Stimulated activated CD4-positive, alpha-beta T cell treated with anti-CD3 and anti-CD28 coated beads, Interleukin-2, amount 100 ng/mL, for 24 hours (primary cell): ENCODE measurements at places on chromosomes 16 and 17.

DNA sequence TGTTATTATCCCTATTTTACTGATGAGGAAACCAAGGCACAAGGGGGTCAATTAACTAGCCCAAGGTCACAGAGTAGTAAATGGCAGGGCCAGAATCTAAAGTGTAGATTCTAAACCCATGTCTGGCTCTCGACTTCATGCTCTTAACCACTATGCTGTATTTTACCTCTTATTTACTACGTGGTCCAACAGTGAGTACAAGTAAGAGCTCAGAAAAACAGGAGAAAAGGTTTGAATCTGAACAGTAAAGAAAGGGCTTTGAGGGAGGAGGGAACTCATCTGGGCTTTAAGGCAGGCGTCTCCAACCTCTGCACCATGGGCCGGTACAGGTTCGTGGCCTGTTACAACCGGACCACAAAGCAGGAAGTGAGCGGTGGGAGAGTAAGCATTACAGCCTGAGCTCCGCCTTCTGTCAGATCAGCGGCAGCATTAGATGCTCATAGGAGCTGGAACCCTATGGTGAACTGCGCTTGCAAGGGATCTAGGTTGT, 62.9 kb downstream of the SMURF2 start:
- DNase-seq, result peak; percentile 43

DNA sequence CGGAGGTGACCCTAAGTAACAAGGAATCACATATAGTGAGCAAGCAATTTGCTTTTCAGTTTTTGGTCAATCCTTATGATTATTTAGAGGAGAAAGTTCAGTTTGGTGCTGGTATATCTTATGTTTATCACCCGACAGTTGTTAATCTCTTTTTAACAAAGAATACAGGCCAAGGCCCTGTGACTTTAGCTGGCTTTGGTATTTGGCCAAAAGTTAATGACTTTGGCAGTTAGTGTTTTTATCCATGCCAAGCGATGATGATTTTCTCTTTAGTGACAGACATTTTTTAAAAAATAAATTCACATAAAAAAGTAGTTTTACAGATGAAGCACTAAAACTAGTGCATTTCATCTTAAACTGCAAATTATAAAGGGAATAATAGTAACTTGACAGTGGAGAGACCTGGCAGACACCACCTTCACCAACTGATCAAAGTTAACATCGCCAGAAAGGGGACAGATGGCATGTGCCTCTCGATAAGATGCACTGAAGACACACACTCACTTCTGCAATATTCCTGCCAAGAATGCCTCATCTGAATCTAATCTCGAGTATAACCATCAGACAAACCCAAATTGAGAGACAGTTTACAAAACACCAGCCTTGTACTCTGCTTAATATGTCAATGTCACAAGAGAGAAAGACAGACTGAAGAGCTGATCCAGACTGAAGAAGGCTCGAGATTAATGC, 6.9 kb downstream of the DEXI start:
- DNase-seq, result no peak

DNA sequence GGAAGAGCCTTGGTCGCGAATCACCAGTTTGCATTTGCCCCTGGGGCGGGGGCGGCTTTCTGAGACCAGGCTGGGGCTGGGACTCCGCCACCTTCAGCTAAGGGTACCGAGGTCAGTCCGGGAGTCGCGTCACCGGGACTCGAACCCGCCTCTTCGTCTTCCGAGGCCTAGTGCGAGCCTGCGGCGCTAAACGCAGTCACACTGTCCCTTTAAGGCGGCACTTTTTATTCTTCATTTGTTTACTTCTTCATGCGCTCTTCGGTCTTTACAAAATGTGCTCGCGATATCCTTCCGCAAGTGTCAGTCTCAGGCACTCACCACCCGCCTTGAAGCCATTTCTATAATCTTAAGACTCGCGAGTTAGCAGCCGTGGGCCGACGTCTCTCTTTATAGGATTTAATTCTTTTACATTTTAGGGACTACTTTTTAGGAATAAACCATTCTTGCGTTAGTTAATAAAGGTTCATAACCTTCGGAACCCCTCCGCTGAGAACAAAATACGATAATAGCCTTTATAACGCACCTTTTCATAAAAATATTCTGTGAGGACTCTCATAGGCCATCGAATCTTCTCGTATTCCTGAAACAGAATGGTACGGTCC, 593 bp upstream of the HEXIM1 start:
- peak; percentile 83 for DNase-seq

DNA sequence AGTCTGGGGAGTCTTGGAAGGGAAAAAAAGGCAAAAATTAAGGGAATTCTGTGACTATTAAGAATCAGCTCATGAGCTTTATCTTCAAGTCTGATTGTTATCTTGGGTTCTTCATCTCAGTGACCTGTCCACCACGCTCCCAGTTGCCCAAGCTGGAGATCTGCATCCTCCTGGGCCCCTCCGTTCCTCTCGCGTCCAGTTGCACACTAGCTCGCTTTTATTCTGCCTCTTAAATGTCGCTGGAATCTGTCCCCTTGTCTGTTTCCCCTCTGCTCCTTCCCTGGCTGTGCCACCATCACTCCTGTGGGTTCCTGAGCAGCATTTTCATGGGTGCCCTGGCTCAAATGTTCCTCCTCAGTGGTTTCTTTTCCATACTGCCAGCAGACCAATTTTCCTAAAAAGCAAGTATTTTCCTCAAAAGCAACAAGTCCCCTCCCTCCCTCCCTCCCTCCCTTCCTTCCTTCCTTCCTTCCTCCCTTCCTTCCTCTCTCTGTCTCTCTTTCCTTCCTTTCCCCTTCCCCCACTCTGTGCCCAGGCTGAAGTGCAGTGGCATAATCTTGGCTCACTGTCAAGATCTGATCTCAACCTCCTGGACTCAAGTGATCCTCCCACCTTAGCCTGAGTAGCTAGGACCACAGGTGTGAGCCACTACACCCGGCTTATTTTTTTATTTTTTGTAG, 1.4 kb downstream of the ENDOV start:
- DNase-seq, result no peak

DNA sequence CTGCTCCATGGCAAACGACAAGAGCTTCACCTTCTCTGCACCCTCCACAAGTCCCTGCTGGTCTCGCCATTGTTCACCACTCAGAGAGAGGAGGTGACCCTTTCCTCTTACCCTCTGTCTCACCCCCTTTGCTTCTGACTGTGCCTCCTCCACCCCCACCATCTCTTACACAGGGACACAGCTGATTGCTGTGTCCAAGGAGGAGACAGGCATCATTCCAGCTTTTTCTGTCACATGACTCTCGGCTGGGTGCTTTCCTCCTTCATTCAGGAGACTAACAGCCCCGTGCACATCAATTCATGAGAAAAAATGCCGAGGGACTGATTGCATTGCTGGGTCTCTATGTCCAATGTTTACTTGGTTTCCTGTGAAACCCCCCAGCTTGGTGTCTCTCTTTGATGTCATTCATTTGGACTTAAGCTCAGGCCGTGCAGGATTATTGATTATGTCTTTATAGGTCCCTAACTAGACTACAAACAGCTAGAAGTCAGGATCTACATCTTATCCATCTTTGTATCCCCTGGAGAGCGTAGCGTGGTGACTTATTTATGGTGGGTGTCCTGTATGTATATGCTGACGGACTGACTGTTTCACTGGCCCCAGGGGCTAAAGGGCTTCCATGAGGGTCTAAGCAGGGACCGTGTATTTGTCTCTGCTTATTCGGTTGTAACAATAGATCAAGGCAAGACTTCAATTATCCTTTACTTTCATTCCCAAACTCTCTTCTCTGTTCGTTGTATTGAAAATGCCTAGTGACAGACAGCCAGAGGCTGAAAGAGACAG, 82.2 kb upstream of the CDH13 start:
- no peak for DNase-seq

GRCh38 chr16:57649443-57649751, 18.7 kb upstream of the ADGRG3 start:
- no peak for DNase-seq

DNA sequence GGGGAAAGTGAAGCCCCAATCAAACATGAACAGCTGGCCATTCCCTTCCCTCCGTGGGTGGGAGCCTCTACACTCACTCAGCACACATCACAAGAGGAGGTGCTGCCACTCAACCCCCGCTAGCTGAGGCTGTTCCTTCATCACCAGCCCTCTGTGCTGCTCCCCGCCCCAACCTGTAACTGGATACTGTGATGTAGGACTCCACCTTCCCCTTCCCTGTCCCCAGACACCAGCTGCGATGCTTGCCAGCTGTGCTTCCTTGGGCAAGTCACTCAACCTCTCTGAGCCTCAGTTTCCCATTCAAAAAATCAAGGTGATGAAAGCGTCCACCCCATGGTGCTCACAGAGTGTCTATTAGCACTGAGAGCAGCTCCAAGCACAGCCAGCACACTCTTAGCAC, 273.2 kb downstream of the MRTFB start:
- no peak for DNase-seq

GRCh38 chr16:14527411-14528044, 102.5 kb downstream of the PARN start:
- DNase-seq, result no peak

GRCh38 chr17:56809820-56810179, 23.9 kb downstream of the C17orf67 start:
- no peak for DNase-seq

- DNase-seq, result no peak
Observed at GRCh38 chr17:51391982-51392654, 131.8 kb downstream of the UTP18 start.

- DNase-seq, result no peak
Observed at GRCh38 chr17:6299275-6299674, 135.6 kb downstream of the AIPL1 start.

DNA sequence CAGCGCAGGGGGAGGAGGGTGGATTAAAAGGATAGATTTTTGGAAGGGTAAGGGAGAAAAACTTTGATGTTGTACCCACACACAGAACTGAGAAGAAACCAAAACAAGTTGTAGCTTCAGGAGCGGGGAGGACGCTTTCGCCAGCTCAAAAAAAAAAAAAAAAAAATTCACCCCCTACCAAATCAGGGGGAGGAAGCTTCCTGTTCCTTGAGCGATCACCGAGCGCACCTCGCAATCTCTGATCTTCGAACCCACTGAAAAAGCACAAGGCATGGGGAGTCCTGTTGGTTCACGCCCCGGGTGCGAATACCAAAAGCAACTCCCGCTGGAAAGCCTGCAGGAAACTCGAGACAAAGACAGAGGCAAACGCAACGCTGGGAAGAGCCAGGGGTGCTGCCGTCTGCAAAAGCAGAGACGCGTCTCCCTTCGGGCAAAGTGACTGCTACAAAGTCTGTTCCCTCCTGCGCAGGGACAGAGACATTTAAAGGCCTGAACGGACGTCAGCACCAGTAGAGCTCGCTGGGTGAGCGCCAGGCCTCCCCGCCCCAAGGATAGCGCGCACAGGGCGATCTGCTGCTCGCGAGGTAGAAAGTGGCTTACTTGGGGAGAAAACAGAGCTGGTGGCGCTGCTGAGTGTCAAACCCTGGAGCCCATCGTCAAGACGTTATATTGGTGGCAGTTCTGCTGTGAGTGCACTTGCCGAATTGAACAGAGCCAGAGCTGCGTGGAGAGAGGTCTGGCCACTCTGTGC, 190.4 kb downstream of the USP22 start:
- DNase-seq, result no peak

DNA sequence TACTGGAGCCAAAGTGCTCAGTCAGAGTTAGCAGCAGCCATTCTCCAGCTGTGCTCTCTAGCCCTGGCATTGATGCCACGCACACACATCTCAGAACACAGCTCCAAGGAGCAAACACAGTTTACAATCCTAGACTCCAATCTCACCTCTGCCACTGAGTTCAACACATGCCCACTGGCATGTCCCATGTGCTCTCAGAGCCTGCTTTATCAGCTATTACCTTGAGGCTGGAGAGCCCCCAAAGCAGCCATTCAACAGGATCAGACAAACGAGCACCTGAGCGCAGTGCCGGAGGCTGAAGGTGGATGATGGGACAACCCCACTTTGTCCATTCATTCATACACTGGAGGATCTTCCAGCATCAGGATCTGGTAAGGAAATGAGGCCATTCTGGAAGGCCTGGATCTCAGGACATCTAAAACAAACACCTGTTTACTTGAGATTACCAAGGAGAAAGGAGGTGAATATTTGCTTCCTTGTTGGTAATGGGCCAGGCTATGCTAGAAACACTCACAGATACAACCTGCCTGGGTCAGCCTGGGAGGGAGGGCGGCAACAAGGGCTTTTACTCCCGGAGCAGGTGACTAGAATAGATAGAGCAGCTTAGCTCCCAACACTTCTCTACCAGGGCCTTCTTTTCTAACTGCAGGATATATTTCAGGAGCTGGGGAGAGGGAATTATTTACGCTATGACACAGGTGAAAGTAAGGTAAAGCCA, 25.4 kb downstream of the RANBP10 start:
- no peak for DNase-seq

- DNase-seq, result no peak
Observed at GRCh38 chr17:60393840-60394723, 2.1 kb upstream of the USP32 start.

DNA sequence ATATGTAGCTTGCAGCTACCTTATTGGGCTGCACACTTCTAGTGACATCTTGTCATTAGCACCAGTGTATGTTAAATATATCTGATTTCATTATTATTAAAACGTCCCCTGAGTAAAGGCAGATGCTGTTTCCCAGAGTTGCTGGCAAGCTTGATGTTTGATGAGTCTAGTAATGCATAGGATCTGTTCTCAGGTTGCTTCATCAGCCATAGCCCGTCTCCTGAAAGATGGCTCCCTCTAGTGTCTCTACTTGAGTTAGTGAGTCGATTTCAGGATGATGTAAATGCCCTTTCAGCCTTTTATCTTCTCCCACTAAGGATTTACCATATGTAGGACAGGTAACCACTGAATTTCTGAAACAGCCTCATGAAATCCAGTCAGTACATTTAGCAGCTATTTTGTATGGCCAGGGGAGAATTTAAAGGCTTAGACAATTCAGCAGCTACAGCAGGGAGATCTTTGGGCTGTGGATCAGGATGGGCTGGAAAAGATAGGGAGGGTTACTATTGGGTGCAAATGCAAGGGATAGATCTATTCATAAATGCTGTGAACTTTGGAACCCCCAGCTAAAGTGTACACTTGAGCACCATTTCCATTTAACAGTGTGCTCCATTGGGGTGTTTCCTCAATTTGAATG, 376.3 kb downstream of the CNTNAP4 start:
- no peak for DNase-seq

DNA sequence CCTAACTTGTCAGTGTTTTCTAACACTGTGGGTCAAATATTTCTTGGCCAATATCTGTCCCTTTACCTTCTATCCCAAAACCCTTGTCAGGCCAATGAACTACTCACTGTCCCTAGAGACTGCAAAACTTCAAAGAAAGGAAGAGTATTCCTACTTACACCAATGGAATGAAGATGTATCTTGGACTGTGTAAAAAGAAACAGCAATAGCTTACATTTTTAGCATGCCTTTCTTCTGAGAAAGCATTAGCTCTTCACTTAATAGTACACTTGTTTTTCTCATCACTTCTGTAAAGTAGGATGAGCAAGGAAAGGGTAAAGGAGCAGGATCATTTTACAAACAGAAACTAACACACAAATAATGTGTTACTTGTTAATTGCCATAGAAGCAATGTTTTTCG, 73.9 kb downstream of the STH start:
- no peak for DNase-seq
